ENCODE measurements at places on chromosomes 13 and 19.

- no peak for DNase-seq
Measured at GRCh38 chr19:55625004-55625326, 599 bp upstream of the ZNF784 start.

- DNase-seq, result no peak
Measured at GRCh38 chr19:33604651-33605050, 17.1 kb upstream of the CHST8 start.

- no peak for DNase-seq
Measured at GRCh38 chr13:55069746-55070145, 2041.1 kb downstream of the OLFM4 start.

- DNase-seq, result no peak
Measured at GRCh38 chr13:81388400-81388799, 1047.5 kb upstream of the SPRY2 start.

DNA sequence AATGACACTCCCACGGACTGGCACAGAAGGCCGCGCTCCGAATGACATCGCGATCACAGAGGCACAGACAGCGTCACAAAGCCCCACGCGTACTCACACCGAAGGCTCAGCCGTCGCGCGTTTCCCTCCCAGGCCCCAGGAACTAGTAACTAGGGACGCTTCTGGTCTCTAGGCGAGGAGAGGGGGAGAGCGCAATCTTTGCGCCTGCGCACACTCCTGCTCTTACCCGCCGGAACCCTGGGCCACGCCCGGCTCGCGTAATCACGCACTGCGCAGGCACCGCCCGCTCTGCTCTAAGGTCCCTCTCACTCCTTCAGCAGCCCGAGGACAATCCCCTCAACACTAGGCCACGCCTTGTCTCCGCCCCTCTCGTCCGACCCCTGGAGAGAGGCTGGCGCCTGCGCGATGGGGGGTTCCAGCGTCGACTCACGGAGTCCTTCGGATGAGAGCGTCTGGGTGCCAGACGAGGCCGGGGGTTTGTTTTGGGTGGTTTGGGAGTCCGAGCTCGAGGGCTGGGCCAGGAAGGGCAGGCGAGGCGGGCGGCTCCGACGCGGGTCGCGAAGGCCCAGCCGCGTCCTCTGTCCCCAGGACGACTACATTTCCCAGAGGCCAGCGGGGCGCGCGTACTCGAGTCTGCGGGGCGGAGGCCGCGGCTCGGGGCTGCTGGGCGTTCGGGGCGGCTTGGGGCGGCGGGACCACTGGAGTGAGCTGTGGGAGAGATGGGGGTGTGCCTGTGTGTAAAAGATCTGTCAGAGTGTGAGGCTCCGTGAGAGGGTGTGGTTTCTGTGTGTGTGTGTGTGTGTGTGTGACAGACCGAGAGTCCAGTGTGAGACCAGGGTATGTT, at the start of gene ZNF471:
Gene ZNF471 (plus strand): TSS at position 410 of the 844 bp plus-strand sequence. CDS start 3,717 bp downstream, outside the sequence.
- DNase-seq, result peak; percentile 86

DNA sequence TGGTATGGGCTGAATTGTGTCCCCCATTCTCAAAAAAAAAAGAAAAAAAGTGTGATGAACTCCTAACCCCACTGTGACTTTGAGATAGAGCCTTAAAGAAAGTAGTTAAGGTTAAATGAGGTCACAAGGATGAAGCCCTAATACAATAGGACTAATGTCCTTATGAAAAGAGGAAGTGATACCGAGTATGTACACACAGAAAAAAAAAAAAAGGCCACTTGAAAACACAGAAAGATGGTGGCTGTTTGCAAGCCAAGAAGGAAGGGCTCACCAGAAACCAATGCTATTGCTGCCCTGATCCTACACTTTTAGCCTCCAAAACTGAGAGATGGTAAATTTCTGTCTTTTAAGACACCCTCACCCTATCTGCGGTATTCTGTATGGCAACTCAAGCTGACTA, 955.6 kb downstream of the PCDH17 start:
- no peak for DNase-seq

DNA sequence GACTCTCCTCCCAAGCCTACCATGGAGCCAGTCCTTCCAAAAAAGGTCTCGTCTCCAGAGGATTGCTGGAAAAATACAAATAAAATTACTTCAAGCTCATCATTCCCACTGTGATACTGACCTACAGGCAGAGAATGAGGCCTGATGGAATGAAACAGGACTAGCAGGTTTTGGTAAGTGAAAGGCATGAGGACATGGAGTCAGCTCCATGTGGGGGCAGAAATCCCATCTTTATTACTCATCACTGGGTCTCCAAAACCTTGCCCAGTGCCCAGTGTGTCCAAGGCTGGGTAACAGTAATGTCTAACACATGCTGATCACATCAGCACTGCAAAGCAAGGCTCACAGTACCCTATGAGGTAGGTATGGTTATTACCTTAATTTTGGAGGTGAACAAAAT, 235.4 kb downstream of the DNAJC15 start:
- DNase-seq, result no peak

- no peak for DNase-seq
Measured at GRCh38 chr13:43880214-43880855, 631 bp downstream of the LACC1 start.

DNA sequence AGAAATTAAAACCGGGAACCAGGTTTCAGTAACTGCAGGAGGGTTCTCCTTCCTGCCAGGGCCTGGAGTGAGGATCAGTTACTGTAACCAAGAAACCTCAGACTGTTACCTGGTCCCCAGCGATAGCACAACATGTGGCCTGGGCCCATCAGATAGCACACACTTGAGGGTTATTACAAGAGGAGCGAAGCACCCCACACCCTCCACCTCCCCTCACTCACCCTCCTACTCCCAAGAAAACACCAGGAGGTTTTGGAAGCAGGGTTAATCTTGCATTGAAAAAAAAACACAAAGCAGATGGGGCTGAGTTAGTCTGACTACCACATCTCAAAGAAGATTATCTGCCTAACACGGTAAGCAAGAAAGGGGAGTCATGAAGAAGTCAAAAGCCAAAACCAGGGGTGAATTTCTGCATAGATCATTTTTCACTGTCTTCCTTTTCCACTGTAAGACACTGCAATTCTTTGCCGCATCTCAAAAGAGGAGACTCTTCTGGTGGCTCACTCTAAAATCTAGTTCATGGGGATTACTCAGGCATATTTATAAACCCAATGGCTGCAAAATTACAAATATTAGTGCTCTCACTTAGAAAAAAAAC, 75.9 kb upstream of the DOCK9 start:
- DNase-seq, result no peak

DNA sequence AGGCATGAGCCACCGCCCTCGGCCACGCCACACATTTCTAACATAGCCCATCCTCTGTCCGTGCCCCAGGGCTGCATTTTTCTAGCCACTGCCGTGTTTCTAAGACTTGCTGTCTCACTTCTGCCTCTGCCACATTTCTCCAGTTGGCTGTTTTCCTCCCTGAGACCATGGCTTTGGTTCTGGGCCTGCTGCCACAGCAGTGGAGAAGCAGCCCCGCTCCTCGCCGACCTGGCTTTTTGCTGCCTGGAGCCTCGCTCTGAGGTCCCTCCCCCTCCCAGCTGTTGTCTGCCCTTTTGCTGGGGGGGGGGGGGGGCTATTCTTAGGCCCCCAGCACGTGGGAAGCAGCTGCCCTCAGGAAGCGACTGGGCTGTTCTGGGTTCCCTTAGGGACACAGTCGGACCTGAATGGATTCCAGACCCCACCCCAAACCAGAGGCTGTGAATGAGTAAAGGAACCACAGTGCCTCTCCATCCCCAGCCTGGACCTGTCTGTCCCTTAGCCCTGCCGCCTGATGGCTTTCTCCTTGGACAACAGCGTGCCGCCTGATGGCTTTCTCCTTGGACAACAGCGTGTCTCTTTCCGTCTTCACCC, 3.3 kb downstream of the GYS1 start:
- DNase-seq, result no peak

GRCh38 chr19:664913-665443, 2.0 kb upstream of the RNF126 start:
- DNase-seq, result peak; percentile 87
